ENCODE measurements at places on chromosomes 16 and 17.
A peak's percentile ranks its signal among the peaks of the same experiment; 100 is the strongest.

DNA sequence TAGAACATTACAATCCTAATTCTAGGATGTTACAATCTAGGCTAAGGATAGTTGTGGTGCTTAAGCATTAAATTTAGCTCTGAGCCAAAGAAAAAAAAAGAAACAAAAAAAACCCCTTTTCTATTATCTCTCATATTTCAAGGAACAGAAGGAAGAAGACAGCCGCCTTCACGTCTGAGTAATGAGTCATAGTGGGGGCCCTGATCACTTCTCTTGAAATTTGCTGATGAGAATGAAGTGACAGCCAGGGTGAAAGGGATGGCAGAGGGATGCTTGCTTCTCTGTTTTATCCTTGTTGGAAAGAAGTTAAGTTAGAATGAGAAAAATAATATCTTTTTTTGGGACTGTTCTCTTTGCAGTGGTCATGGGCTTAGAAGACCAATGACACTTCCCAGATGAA, 82.6 kb upstream of the MPHOSPH6 start:
- no peak for DNase-seq

DNA sequence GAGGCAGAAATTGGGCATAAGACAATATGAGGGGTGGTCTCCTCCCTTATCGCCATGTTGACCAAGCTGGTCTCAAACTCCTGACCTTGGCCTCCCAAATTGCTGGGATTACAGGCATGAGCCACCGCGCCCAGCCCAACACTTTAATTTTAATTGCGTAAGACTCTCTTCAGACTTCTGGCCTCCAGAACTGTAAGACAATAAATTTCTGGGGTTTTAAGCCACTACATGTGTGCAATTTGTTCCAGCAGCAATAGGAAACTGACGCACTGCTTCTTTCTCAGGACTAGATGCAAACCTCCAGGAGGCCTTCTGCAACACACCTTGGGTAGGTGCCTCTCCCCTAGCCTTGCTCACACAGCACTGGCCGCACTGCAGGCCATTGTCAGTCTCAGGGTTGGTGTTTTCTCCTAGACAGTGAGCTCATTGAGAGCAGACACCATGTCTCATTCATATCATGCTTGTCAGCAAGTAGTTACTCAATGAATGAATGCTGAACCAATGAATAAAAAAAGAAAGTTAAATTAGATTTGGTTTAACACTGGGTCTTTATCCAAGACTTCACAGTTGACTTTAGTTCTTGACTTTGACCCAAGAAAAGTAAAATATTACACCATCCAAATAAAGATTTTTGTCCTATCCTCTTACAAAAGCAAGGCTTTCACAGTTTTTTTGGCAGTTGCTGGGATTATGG, 5.5 kb upstream of the ACSF2 start:
- DNase-seq = no peak

- peak; percentile 27 for DNase-seq
Measured at GRCh38 chr16:58501242-58502131, 1.5 kb downstream of the NDRG4 start.

DNA sequence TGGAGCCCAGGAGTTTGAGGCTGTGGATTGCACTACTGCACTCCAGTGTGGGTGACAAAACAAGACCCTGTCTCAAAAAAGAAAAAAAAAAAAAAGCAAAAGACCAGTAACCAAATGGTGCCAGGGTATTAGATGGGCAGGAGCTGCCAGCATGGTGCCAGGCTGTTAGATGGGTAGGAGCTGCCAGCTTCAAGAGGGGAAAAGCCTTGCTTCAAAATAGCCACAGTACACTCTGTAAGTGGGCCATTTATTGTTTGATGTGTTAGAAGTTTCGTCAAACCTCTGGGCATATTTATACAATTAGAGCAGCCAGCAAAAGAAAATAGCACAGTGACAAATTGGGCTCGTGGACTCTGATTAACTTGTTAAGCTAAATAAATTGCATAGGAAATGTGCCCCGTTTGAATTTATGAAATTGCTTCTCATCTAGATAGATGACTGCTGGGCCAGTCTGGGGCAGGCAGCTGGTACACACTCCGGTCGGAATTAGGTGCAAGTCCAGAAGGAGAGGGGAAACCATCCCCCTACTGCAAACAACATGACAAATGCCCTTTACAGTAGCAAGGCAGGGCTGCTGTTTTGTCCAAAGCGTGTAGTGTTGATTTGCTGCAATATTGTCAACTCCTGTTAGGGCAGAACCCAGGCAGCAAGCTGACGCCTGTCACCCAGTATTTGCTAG, 126.3 kb upstream of the IRX3 start:
- DNase-seq = no peak

- DNase-seq = no peak
Measured at GRCh38 chr16:55534756-55535155, 25.9 kb downstream of the LPCAT2 start.

GRCh38 chr17:75601057-75601987, 13.7 kb downstream of the MYO15B start:
- DNase-seq = no peak

GRCh38 chr17:65057531-65058090, 1.1 kb upstream of the GNA13 start:
- DNase-seq = no peak

- DNase-seq = no peak
Measured at GRCh38 chr16:76756951-76757350, 434.0 kb upstream of the MON1B start.

GRCh38 chr16:88591577-88592021, 21.4 kb downstream of the ZC3H18 start:
- DNase-seq = no peak

GRCh38 chr16:14445937-14446715, 183.9 kb downstream of the PARN start:
- no peak for DNase-seq

DNA sequence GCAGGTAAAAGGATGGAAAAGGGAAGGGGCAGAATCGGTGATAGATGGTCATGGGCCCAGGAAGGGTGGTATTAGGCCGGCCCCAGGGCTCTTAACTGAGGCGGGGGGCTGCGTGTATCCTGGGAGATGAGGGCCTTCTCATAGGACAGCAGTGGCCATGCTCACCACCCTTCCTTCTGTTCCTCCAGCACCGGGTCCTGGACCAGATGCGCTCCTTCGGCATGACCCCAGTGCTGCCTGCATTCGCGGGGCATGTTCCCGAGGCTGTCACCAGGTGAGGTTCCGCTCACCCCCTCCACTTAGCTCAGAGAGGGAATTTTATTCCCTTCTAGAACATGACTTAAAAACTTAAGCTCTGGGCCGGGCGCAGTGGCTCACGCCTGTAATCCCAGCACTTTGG, 2.4 kb downstream of the NAGLU start:
- no peak for DNase-seq

GRCh38 chr17:79531191-79532095, 79.4 kb downstream of the RBFOX3 start:
- no peak for DNase-seq

GRCh38 chr17:39351508-39351907, 49.9 kb downstream of the FBXL20 start:
- DNase-seq = no peak

- no peak for DNase-seq
Measured at GRCh38 chr16:13921328-13921727, 1.4 kb downstream of the ERCC4 start.

GRCh38 chr16:69532641-69533455, 32.9 kb upstream of the NFAT5 start:
- DNase-seq = no peak

DNA sequence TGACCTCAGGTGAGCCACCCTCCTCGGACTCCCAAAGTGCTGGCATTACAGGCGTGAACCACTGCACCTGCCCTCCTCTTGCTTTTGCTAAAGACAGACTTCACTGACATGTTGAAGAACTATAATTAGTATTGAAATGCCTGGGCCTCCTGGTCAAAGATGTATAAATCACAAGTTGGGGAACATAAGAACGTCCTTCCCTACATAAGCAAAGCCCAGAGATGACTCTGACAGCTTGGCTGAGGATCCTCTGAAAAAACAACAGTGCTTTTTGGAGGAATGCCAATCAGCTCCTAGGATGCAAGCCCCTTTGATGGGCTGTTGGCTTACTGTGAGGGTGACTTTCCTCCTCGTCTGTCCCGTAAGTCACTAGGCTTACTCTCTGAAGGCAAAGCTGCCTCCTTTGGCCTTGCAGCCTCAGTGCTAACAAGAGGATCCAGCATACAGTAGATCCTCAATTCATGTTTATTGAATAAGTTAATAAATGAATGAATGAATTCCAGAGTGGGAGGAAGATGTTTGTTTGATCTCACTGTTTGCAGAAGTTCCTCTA, 6.3 kb downstream of the APOH start:
- no peak for DNase-seq

- no peak for DNase-seq
Measured at GRCh38 chr17:76119409-76120371, 16.1 kb upstream of the EXOC7 start.

Data from stimulated activated CD8-positive, alpha-beta memory T cell treated with anti-CD3 and anti-CD28 coated beads, Interleukin-12 subunit alpha, Interleukin-12 subunit beta, amount 100 ng/mL, for 4 hours (primary cell).